ENCODE measurements at places on chromosomes 1 and 21.

DNA sequence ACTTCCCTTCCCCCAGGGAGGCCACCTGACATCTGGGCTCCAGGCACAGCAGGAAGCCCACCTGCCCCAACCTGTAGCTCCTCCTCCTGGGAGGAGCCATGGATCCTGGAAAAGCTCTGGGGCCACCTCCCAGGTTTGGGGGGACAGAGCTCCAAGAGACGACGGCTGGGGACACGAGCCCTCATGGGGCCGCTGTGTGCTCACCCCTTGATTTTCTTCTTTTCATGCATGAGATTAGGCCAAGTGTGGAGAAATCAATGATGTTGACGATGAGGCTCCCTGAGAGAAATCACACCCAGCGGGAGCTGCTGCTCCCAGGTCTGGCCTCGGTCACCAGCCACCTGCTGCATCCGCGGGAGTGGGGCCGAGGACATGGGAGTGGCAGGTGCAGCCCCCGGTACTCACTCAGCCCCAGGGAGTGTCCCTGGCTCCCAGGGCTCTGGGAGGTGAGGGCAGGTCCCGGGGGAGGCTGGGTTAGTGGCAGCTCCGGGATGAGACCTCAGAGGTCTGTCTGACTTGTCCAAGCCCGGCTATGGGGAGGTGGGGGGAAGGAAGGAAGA lies 8.7 kb downstream of the TNFRSF14 start:
- DNase-seq, result no peak

GRCh38 chr1:4654764-4655673 lies 610 bp downstream of the AJAP1 start:
- DNase-seq, result no peak

DNA sequence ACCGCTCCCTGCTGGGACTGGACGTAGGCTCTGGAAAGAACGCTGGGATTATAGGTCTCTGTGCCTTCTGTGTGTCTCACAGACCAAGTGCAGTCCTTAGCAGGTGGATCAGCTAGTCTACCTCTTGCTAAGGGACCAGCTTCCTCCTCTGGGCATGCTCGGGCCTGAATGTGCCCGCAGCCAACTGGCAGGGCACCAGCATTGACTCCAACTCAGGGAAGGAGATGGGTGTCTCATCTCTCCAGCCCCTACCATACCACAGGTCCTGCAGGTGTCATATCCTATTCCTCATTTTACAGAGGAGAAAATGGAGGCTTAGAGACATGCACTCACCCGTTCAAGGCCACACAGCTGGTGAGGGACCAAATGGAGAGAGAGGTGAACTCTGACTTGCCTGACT lies 340.2 kb downstream of the PTPRU start:
- no peak for DNase-seq

DNA sequence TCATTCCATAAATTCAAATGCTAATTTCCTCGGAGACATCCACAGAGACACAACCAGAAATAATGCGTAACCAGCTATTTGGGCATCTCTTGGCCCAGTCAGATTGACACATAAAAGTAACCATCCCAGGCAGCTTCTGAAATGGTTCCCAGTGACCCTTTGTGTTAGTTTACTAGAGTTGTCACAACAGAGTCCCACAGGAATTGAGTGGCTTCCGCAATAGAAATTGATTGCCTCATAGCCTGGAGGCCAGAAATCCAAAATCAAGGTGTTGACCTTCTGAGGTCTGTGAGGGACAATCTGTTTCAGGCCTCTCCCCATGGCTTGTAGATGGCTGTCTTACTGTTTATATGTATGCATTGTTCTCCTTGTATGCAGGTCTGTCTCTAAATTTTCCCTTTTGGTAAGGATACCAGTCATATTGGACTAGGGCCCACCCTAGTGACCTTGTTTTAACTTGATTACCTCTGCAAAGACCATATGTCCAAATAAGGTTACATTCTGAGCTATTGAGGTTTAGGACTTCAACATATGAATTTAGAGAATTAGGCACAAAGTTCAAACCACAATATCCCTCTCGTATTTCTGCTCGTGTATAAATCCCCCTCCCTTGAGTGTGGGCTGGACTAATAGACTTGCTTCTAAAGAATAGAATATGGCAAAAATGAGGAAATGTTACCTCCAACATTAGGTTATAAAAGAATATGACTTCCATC lies 78.2 kb upstream of the FGGY start:
- no peak for DNase-seq

DNA sequence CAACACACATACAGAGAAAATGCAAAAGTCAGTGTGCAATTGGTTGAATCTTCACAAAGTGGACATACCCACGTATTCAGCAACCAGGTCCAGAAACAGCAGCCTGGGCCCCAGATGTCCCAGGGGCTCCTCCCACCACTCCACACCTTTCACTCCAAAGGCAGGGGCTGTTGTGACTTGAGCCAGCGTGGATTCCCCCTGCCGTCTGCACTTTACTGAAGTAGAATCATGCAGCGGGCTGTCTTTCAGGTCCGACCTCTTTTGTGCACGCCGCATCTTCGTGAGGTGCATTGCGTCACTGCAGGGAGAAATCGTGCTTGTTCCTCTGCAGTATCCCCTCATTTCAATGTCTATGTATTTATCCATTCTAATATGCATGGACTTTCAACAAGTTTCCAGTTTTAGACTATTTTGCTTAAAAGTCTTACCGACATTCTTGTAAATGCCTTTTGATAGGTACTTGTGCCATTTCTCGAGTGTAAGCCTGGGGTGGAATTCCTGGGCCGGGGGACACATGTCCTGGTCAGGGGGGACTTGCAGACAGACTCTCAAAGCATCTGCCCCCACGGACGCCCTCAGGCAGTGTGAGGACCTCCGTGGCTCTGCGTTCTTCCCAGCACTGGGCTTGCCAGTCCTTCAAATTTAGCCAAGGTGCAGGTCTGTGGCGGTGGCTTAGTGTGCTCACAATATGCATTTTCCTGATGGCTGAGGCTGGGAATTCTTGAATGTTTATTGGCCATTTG lies 29.3 kb upstream of the ACTRT2 start:
- DNase-seq, result no peak

- DNase-seq, result no peak
These were observed 651 bp upstream of the HPCA start for GRCh38 chr1:32885676-32886003.

DNA sequence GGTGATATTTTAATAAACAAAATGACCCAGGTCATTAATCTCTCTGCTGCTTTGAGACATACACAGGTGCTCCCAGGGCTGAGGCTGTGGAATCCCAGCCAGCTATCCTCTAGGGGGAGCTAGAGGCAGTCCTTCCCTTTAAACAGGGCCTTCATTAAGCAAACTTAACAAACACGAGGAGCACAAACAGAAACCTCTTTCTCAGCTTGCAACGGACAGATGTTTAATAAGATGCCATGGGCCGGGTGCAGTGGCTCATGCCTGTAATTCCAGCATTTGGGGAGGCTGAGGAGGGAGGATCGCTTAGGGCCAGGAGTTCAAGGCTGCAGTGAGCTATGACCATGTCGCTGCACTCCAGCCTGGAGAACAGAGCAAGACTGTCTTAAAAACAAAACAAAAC lies 106.7 kb downstream of the HIVEP3 start:
- DNase-seq, result peak; percentile 40

DNA sequence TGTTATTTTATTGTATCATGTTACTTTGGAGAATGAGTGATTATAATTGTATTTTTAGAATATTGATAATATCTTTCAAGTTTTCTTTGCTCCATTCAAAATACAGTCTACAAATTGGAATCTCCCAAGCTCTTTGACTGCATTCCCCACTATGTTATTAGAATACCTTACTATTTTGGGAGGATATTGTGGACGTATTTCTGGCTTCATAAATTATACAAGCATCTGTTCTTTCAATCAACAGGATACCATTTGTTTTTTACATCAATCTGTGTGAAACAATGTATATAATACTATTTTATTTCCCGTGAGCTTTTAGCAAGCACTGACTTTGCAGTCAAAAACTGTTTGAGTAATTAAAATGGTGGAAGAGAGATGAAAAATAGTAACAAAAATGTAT lies 226.5 kb downstream of the PTPRC start:
- no peak for DNase-seq

- no peak for DNase-seq
These were observed 111.6 kb upstream of the ERRFI1 start for GRCh38 chr1:8137481-8138244.

DNA sequence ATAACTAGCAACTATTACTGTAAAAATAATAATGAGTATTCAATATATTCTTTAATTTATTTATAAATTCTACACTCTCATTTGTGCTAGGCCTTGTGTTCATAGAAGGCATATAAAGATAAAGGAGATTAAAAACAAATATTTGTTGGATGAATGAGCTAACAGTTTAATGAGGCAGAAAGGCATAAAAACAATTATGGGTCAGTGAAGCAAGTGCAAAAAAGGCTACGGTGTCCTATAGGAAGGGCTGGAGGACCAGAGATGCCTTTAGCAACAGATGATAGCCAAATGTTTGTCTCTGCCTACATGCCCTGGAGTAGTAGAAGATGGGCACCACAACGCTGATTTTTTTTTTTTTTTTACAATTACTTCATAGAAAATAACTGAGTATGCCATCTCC lies 45.7 kb downstream of the PTGS2 start:
- no peak for DNase-seq

GRCh38 chr21:43758111-43758641 lies 17.9 kb downstream of the CSTB start:
- no peak for DNase-seq

- DNase-seq, result no peak
These were observed 456.7 kb downstream of the LMO4 start for GRCh38 chr1:87785386-87785785.

- no peak for DNase-seq
These were observed 19.7 kb upstream of the AK2 start for GRCh38 chr1:33056426-33056825.

GRCh38 chr1:177045151-177045550 lies 119.4 kb downstream of the ASTN1 start:
- DNase-seq, result no peak

DNA sequence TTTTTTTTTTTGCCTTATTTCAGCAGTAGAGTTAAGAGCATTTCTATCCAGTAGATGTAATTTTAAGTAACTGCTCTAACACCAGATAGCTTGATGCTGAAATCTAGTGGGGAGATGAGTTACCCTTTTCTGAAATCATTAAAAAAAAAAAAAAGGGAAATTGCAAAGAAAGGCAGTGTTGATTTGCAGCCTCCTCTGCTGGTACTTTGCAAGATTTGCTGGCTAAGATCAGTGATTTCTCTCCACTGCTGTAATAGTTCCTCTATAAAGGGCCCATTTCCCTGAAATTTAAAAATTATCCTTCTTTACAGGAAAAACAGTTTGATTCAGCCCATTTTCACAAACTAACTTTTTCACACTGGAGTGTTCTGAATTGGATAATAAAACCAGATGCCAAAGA lies 120.6 kb downstream of the PTBP2 start:
- no peak for DNase-seq

GRCh38 chr1:10910681-10911489 lies 101.6 kb upstream of the TARDBP start:
- no peak for DNase-seq

DNA sequence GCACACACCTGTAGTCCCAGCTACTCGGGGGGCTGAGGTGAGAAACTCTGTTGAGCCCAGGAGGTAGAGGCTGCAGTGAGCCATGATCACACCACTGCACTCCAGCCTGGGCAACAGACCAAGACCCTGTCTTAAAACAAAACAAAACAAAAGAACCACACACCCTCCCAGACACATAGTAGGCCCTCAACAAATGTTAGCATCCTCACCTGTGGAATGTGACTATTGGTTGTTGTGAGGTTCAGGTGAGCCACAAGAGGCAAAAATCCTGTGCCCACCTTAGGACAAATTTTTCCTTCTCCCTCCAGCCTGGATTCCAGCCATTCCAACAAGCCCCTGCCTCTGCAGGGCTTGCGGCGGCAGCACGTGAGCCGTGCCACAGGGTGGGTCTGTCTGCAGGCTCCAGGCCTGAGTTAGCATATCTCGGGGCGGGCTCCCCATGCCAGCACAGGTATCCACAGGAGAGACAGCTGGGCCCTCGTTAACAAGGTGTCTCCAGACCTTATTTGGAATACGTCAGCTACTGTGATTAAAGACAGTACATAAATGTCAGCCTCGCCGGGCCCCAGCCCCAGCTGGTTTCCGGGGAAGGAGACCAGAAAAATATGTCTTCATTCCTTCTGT lies 17.4 kb downstream of the C1QB start:
- no peak for DNase-seq

GRCh38 chr21:29786496-29787360 lies 153.1 kb downstream of the GRIK1 start:
- no peak for DNase-seq

- no peak for DNase-seq
These were observed 5.1 kb upstream of the GJA4 start for GRCh38 chr1:34787461-34788420.

DNA sequence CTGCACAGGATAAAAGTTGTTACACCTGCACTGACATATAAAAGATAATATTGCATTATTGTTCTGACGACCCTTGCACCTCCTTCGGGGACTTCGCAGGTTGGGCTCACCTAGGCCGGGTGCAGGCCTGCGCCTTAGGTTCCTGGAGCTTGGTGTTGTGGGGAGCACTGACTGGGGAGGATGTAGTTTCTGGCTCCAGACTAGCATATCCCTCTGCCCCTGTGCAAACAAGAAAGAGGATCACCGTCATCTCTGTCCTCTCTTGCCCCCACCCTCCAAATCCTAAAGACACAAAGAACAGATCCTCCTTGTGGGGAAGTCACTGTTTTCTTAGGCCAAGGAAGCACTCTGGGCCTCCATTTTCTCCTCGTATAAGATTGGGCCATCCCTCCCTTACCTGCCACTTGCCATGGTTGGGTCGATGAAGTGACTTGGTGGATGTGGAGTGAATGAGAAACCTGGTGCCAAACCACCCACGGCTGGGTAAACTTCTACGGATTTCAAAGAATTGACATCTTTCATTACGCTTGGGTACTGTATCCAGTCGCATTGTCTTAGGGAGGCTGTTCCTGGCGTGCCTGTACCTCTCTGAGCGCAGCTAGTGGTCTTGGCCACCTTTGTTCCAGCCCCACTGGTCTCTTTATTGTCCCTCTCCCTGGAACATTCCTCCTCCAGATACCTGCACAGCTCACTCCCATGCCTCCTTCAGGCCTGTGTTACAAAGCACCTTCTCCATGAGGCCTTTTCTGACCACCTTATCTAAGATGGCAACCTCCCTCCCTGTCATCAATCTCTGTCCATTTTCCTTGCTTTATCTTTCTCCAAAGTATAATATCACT lies 34.4 kb upstream of the PKP1 start:
- DNase-seq, result no peak

DNA sequence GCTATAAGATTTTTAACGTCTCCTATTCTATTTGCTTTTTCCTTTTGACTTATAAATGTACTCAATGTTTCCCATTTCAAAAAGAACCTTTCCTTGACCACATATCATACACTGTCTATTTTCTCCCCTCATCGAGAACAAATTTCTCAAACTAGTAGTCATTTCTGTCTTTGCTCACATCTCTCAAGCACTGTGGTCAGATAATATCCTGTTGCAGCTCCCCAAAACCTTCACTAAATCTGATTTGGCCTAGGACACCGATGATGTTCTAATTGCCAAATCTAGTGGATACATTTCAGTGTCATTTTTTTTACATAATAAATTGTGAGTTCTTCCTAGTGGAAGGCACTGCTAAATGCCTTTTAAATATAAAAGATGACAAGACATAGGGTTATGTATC lies 19.4 kb downstream of the CXADR start:
- no peak for DNase-seq

GRCh38 chr1:212108981-212109380 lies 73.4 kb downstream of the DTL start:
- DNase-seq, result no peak

GRCh38 chr21:35231090-35231489 lies 182.0 kb upstream of the RUNX1 start:
- no peak for DNase-seq
